ENCODE measurements at places on chromosomes 5 and 9. TPM values are rescaled to one million over a fixed set of nuclear protein-coding genes. Genes with fewer than 3 reads are reported as not detected.

DNA sequence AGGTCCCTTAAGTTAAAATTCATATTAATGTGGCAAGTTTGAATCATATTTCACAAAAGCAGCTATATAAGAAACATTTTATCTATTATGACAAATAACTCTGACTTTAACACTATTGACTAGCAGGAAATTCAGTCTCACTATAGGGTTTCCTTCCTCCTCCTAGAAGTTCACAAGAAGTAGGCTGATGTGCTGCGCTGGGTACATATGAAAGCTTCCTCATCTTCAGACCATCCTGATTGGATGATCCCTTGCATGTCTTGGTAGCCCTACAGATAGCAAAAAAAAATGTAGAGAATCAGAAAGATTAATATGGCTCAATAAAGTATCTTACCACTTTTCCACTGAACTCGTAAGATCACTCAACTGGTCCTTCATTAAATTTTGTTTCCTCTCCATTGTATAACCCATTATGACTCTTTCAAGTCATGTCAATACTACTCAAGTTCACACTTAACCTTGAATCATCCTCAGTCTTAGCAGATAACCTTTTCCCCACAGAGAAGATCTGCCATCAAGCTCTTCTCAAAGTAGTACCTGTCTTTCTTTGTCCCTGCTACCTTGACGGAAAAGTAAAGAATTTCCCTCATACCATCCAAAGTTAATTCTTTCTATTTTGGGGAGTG lies 11.5 kb upstream of the PSIP1 start:
- DNase-seq = no peak

DNA sequence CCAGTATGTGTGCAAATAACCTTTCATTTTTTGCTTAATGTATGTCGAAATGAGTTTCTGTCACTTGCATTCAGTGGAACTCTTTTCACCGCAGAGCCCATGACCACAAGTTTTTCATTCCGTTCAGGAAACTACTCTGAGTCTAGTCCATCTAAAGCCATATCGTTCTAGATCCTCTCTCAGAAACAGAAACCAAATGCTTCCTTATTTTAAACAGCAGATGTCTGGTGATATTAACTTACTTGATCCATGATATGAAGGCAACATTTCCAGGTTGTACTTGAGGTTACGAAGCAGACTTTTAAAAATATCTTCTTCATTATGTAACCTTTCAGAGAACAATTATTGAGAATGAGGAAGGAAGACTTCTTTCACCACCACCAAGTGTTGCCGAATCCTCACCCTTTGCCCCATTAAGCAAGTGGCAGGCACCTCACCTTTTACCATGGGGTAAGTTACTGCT lies 72.4 kb upstream of the GNAQ start:
- no peak for DNase-seq

THBS4 gene
- 1.4 TPM for total RNA-seq

GRCh38 chr9:109811876-109812275 lies 31.9 kb downstream of the PALM2AKAP2 start:
- no peak for DNase-seq

- peak; percentile 86 for DNase-seq
These were observed 368.3 kb downstream of the ENC1 start for GRCh38 chr5:74272024-74272775.

GRCh38 chr9:37119360-37119759 lies 1.0 kb upstream of the ZCCHC7 start:
- no peak for DNase-seq

NPR3 gene
- total RNA-seq = 12.5 TPM

- peak; percentile 42 for DNase-seq
These were observed 391.6 kb upstream of the CHD1 start for GRCh38 chr5:99320436-99320835.

CYSRT1 gene
- total RNA-seq = 0.94 TPM

GRCh38 chr9:114085387-114085789 lies 7.3 kb upstream of the AMBP start:
- peak; percentile 51 for DNase-seq

DNA sequence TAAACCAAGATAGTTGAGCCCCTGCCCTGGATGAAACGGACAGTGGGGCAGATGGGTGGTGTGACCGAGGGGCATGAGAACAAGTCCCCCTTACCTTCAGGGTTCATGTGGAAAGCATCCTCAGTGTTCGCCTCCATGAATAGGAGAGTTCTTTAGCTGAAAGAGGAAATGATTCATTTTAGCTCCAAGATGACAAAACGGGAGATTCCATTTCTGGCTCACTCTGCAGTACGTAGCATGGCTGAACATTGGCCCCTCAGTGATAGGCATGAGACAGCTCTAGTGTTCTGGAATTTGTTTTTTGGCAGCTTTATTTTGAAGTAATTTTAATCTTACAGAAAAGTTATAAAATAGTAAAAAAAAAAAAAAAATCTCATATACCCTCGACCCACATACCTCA lies 70.2 kb upstream of the AGXT2 start:
- DNase-seq = no peak

DNA sequence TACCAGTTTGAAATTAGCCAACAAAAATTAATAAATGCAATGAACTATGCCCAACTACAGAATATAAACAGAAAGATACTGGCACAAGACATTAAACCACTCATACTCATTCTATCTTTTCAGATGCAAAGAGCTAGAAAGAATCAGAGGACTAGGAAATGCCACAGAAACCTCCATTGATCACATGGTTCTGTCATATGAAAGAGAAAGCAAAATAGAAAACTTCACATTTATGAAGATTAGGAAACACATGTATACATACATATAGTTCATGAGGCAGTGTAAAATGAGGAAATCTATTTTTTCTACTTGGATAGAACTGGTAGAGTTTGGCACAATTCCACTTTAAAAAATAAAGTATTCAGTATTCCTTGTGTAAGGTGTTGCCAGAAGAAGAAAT lies 275.1 kb upstream of the PTGER4 start:
- DNase-seq = no peak

AGXT2 gene
- 8.0 TPM for total RNA-seq

ACOT12 gene
- not detected for total RNA-seq

DRD1 gene
- total RNA-seq = 0.25 TPM

- DNase-seq = no peak
These were observed 26.3 kb downstream of the MSX2 start for GRCh38 chr5:174750711-174751110.

DNA sequence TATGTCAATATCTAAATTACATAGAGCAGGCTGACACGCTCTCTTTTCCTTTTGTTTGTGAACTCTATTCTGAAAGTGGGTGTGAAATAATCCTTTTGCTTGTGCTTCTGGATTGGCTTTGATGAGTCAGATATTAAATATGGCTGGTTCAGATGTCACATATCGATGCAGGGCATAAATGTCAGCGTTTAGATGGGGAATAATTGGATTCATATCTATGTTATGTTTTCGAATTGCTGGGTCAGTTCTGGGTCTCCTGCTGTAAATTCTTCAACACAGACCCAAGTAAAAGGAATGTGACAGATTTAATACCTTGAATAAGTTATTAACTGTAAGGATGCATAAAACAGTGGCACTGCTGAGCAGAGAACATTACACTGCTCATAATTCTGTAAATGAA lies 118.7 kb upstream of the SNX2 start:
- no peak for DNase-seq

DNA sequence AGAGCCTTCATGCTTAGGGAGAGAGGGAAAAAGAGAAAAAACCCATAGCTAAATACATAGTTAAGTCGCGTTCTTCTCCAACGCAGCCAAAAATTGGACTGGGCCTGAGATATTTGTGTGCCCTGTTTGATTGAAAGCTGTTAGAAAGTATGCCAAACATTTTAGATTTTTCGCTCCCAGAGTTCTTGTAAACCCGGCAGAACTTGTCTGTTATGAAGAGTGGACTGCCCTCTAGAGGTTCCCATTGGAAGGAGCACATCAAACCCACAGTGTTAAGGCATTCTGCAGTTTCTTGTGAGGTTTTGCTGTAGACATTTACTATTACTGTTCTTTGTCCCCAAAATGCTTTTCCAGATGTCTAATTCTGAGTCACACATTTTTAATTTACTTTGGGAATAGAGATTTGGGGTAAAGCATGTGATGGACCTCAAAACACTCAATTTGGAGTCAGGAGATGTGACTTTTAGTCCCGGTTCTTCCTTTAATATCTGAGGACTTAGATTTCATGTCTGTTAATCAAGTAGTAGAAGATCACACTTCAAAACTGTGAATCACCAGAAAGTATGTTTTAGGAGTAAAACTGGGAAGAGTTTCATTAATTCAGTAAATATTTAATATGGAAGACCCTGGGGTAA lies 96.6 kb downstream of the PCSK1 start:
- DNase-seq = peak; percentile 68

- no peak for DNase-seq
These were observed 181.9 kb downstream of the ESM1 start for GRCh38 chr5:54803471-54804011.

DNA sequence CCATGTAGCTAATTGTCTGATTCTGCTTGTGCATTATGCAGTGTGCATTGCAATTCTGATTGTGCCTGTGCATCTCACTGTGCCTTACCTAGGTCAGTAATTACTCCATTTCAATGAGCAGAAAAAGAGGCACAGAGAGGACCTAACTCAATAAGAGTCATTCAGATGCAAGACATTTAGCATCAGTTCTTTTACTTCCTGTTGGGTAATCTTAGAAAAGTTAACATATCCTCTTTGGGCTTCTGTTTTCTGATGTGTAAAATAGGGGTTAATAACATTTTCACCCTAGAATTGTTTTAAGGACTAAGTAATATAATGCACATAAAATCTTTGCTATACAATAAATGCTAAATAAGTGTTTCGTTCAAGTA lies 7.0 kb upstream of the DCTN4 start:
- no peak for DNase-seq

DNA sequence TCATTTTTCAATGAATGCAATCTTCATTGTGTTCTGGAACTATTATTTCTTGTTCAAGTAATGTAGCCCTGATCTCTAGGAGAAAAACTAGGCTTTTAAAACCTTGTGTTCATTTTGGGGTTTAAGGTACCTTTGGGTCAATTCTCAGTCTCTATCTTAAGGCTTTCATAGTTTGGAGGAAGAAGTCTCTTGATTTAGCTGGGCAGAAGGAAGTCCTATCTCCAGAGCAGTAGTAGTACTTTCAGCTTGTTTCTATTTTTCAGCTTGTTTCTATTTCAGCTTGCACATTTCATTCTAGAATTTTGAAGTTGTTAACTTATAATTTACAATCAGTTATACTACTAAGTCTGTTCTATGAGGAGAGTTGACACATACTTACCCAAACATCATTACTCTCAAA lies 15.2 kb downstream of the CSNK1G3 start:
- DNase-seq = no peak

ARSI gene
- total RNA-seq = 0.57 TPM

ZFP37 gene
- total RNA-seq = 4.1 TPM

DNA sequence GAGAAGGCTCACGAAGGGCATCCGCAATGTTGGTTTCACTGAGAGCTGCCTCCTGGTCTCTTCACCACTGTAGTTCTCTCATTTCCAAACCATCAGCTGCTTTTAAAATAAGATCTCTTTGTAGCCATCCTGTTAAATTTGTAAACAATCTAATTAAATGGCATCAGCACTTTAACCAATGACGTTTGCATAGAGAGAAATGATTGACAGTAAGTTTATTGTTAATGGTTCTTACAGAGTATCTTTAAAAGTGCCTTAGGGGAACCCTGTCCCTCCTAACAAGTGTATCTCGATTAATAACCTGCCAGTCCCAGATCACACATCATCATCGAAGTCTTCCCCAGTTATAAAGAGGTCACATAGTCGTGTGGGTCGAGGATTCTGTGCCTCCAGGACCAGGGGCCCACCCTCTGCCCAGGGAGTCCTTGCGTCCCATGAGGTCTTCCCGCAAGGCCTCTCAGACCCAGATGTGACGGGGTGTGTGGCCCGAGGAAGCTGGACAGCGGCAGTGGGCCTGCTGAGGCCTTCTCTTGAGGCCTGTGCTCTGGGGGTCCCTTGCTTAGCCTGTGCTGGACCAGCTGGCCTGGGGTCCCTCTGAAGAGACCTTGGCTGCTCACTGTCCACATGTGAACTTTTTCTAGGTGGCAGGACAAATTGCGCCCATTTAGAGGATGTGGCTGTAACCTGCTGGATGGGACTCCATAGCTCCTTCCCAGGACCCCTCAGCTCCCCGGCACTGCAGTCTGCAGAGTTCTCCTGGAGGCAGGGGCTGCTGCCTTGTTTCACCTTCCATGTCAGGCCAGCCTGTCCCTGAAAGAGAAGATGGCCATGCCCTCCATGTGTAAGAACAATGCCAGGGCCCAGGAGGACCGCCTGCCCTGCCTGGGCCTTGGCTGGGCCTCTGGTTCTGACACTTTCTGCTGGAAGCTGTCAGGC lies 16.6 kb downstream of the SQSTM1 start:
- no peak for DNase-seq

- DNase-seq = no peak
These were observed 1.6 kb upstream of the PAIP2 start for GRCh38 chr5:139340051-139340450.

GRCh38 chr9:96342571-96343245 lies 40.7 kb upstream of the HSD17B3 start:
- peak; percentile 42 for DNase-seq

PCDHGB1 gene
- total RNA-seq = 2.9 TPM

GRCh38 chr9:126615245-126615790 lies 1.6 kb downstream of the LMX1B start:
- DNase-seq = peak; percentile 71

CER1 gene
- total RNA-seq = not detected

PCDH12 gene
- total RNA-seq = 14.1 TPM

DNA sequence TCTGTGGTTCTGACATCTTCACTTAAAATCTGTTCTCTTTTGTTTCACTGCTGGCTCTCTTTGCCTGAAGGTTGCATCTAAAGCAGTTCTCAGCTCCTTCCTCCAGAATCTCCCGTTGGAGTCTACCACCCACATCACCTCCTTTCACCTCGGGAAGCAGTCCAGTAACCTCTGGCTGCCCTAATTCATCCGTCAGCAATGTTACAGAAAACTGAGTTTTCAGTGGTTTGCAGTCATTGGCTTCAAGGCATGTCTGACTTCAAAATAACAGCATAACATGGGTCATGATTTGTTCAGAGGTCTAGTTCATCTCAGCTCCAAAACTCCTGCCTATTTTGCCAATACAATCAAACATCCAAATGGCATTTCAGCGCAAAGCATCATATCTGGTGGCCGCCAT lies 107.7 kb downstream of the GOLPH3 start:
- DNase-seq = no peak

DNA sequence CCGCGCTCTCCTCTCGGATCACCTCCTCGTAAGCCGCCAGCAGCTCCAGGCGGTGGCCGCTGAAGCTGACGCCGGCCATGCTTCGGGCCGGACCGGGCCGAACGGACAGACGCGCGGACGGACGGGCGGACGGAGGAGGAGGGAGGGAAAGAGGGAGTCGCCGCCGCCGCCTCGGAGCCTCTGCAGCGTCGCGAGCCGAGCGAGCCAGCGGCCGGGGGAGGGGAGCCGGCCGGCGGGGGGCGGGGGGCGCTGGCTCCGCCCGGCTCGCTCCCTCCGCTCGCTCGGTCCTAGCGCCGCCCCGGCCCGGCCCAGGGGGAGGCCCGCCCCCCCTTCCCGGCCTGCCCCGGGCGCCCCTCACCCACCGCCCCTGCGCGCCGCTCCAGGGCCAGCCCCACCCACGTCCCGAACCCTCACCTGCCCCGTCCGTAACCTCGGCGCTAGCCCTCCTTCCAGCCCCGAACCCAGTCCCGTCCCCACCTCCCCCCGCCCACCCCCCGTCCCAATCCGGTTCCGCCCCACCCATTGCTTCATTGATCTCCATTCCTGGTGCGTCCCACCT lies at the start of gene DBN1:
Gene DBN1 (minus strand): TSS at position 192 of the 559 bp plus-strand sequence. CDS start 113 bp downstream, at position 79.
- peak; percentile 66 for DNase-seq

ADGRD2 gene
- total RNA-seq = not detected

GRCh38 chr9:83238871-83239640 lies 176.1 kb upstream of the RASEF start:
- DNase-seq = peak; percentile 23

GRCh38 chr9:114207034-114207810 lies 51.9 kb downstream of the COL27A1 start:
- DNase-seq = peak; percentile 31

MYOZ3 gene
- total RNA-seq = 0.66 TPM
